Cerebellar cortex (tissue), 1 donor: ENCODE measurements at places on chromosomes 12 and 14.

GRCh38 chr14:70885343-70886022 lies 21.8 kb upstream of the PCNX1 start:
- DNase-seq = no peak

GRCh38 chr12:111027431-111027830 lies 107.1 kb upstream of the MYL2 start:
- DNase-seq = no peak

DNA sequence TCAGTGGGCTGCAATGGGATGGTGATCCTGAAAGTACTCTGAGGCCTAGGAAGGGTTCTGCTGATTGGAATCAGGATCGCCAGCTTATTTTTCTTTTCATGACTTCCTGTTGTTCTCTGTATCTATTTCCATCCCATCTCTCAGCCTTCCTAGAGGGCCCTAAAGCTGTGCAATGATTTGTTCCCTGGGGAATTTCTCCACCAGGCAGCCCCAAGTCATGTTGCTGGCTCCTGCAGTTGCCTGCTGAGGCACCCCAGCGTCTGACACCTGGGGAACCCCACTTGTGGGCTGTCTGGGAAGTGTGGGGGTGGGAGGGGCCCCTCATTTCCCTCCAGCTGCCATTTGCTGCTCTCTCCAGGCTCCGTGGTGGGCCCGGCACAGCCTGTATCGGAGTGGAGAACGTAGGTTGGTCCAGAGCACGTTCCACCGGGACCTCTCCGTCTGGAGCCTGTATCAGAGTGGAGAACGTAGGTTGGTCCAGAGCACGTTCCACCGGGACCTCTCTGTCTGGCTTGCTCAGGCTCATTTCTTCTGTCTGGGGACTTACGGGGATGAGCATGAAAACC lies 138.3 kb downstream of the TSPAN9 start:
- no peak for DNase-seq

DNA sequence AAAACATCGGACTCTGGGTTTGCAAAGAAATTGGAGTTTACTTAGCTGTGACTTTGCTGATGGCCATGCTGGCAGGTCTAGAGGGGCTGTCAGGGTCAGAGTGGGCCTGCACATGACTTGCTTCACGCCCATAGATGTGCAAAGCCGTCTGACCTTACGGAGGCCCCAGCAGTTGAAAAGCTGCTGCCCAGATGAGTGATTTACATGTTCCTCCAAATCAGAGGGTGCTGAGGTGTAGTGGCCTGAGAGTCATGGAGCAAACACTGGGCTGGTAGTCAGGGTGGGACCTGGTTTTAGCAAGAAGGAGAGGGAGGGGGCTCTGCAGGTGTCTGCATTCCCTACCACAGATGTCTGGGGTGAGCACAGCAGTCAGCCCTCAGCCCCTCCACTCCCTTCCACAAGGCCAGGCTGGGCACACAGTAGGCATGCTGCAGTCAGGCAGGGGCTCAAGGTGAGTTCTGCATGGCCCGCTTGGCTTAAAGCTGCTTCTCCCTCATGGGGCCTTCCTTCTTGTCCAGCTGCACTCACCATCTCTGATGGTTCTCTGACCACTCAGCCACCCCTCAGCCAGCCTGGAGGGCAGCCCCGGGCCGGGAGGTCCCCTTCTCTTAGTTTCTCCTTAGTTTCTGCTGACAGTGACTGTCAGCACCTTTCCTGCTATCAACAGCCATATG lies 34.2 kb upstream of the EML1 start:
- DNase-seq = no peak

GRCh38 chr12:93520454-93520853 lies 52.0 kb upstream of the SOCS2 start:
- no peak for DNase-seq

- peak; percentile 87 for DNase-seq
Observed at GRCh38 chr14:102046337-102047278, 40.2 kb downstream of the HSP90AA1 start.

DNA sequence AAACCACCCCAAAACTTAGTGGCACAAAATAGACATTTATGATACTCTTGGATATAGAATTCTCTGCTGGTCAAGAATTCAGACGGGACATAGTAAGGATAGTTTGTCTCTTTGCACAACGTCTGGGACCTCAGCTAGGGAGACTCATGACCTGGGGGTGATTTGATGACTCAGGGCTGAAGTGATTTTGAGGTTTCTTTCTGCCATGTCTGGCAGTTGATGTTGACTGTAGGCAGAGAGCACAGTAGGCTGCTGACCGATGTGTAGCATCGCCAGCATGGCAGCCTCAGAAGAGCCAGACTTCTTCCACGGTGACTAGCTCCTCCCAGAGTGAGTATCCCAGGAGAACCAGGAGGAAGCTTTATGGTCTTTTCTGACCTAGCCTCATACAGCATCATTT lies 88.9 kb upstream of the FRMD6 start:
- no peak for DNase-seq

DNA sequence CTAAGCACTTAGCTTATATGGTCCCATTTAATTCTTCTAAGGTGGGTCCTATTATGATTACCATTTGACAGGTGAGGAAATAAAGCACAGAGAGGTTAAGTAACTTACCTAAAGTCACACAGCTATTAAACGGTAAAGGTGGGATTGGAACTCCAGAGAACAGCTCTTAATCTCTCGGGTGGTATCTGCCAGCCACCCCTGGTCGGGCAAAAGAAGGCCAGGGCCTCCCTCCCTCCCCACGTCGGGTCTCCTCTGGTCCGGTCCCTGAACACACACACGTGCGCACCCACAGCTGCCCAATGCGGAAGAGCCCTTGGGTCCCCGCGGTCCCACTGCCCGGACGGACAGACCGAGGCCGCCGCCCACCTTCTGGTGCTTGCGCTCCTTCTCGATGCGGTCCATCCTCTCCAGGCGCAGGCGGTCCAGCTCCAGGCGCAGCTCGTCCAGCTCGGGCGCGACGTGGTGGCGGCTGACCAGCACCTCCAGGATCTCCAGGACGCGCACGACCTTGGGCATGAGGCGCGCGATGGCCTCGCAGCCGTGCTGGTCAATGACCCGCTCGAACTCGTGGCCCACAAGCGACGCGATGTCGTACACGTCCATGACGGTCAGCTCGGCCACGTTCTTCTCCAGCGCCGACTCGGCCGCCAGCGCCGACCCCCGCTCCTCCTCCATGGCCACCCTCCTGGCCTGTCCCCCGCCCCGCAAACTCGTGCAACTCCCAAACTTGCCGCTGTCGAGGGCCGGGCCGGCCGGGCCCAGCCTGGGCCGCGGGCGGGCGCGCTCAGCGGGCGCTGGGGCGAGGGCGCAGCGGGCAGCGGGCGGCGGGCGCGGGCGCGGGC lies 490 bp downstream of the RILPL1 start:
- DNase-seq = no peak

- no peak for DNase-seq
Observed at GRCh38 chr12:116360579-116361413, 83.3 kb upstream of the MED13L start.

DNA sequence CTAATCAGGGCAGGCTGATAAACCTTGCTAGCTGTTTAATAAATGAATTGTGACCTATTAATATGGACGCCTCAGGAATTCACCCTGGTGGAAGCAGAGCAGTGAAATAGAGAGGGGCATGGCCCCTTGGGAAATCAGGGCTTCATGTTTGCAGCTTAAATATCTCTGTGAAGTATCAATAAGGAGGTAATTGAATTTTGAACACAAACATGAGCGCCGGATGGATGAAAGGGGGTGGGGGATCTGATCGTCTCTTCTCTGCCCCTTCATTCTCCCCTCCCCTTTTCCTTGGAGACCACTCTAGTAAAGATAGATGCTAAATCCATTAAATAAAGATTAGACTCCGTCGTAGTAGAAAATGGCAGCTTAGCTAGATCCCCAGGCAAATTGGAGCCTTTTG lies 70.5 kb downstream of the LIN52 start:
- DNase-seq = no peak

DNA sequence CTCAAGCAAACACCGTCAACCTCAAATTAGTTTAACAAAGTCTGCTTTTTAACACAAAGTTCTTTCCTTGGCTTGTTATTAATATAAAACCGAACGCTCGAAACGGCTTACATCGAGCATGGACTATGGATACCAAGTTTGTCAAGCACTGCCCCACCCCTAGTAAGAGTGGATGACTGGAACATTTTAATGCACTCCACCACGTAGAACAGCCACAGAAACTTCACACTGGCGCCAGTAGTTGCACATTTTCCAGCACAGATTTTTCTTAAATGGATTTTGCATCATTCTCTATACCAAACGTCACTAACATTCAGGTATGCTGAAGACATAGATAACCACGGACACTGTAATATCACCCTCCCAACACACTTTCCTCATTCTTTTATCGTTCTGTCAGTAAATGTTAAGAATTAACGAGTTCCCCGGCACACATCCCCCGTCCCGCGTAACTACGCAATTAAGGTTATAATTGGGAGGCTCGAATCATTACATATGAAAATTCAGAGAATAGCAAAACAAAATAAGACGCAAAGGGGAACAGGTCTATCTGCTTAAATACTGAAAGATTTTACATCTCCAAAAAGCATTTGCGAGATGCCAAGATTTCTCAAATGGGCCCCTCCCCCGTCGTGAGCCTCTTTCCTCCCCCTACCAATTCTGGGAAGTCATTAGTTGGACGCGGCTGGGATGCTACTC lies 990 bp downstream of the FERMT2 start:
- DNase-seq = peak; percentile 43

DNA sequence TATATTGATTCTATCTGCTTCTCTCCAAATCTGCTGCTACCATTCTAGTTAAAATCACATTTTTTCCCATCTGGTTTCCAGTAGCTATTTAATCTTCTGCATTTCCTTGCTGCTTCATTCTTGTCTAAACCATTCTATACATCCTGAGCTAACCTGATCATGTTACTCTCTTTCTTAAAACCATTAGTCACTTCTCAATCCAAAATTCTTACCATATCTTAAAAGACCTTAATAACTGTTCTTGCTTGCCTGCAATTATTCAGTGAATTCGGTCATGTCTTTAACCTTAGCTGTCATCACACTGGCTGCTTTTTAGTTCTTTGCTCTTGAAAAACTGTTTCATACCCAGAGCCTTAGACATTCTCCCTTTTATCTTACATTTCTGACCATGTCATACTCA lies 56.4 kb upstream of the PZP start:
- no peak for DNase-seq

GRCh38 chr12:128684352-128684751 lies 139.4 kb downstream of the SLC15A4 start:
- DNase-seq = peak; percentile 79

GRCh38 chr12:124011435-124012115 lies 38.6 kb downstream of the ZNF664 start:
- no peak for DNase-seq

- no peak for DNase-seq
Observed at GRCh38 chr12:24975425-24975824, 26.5 kb upstream of the BCAT1 start.

DNA sequence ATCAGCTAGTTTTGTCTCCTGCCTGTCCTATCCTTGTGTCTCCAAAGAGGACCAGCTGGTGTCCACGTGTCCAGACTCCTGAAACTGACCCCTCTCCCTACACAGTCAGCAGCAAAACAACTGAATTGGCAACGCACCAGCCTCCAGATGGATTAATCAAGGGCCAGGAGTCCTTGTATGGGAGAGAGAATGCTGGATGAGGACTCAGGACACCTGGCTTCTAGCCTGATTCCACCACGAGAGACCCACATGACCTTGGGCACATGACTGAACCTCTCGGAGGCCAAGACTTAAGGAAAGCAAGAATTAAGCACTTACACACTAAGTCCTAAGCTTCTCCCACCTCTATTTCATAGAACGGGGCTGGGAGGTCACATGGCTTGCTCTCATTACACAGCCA lies 60.4 kb upstream of the CMKLR1 start:
- peak; percentile 97 for DNase-seq

GRCh38 chr12:112714166-112714710 lies 77.3 kb upstream of the RPH3A start:
- DNase-seq = no peak

DNA sequence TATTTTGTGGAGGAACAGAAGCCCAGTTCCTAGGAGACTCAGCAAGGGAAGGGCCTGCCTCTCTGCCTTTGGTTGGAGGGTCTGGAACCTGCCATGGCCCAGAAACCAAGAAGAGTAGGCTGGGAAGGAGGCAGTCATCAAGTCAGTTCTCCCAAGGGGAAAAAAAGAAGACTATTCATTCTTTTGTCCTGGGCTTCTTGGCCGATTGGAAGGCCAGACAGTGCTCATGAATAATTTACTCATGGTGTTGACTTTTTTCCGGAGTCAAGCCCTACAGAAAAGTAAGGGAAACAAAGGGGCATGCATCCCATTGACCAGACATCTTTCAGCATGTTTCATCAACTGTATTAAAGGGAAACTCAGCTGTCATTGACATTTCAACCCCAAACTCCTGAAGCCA lies 168.1 kb downstream of the PRKCH start:
- no peak for DNase-seq

- no peak for DNase-seq
Observed at GRCh38 chr14:54579621-54580020, 12.7 kb downstream of the SAMD4A start.

DNA sequence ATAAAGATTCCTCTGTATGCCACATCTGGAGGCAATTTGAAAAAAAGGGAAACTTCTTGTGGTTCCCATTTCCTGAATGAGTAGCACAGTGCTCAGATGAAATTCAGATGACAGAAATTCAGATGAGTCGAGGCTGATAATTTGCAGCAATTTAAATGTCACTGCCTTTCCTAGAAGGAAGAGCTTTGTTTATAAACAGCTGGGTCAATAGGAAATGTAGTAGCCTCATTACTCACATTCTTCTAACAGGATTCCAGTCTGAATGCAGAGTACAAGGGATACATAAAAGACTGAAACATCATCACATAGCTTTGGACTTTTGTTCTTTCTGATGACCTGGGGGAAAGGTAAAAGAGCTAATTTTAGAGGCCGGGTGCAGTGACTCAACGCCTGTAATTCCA lies 11.3 kb upstream of the DACT1 start:
- no peak for DNase-seq

DNA sequence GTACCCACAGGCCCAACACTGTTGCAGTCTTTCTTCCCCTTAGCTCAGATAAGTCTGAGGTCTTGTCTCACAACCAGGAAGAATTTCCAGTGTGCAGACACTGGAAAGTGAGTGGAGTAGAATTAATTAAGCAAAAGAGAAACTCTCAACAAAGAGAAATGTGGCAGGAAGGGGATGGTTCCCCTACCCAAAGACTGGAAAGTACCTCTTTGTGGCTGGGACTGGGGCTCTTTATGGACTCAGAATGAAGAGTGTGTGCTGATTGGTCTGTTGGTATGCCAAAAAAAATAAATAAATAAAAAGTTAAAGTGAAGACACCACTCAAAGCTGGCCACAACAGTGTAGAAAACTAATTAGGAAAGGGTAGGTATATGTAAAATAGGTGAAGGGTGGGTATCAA lies 26.4 kb downstream of the GLIPR1L1 start:
- DNase-seq = no peak
